ENCODE measurements at places on chromosomes 16 and 17. TPM values are rescaled to one million over a fixed set of nuclear protein-coding genes. Genes with fewer than 3 reads are reported as not detected.

DNA sequence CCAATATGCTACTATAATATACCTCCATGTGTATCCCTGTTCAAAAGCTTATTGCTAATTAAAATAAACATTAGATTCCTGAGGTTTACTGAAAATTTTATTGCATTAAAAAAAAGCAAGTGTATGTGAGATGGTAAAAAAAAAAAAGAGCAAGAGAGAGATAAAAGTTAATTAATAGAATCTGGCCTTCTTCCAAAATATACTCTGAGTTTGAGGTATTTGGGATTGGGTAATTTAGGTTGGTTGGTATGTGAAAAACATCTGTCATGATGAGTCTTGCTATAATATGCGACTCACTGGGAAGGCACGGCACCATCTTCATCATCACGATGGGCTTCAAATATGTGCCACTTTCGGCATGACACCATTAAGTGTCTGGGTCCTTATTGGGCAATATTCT is 711.1 kb upstream of the SOX9 start:
- no peaks in the 10 kb centered on the region for H3K36me3 ChIP-seq
- H3K27ac ChIP-seq = no peak overlapping the region
- no peak for DNase-seq

DNA sequence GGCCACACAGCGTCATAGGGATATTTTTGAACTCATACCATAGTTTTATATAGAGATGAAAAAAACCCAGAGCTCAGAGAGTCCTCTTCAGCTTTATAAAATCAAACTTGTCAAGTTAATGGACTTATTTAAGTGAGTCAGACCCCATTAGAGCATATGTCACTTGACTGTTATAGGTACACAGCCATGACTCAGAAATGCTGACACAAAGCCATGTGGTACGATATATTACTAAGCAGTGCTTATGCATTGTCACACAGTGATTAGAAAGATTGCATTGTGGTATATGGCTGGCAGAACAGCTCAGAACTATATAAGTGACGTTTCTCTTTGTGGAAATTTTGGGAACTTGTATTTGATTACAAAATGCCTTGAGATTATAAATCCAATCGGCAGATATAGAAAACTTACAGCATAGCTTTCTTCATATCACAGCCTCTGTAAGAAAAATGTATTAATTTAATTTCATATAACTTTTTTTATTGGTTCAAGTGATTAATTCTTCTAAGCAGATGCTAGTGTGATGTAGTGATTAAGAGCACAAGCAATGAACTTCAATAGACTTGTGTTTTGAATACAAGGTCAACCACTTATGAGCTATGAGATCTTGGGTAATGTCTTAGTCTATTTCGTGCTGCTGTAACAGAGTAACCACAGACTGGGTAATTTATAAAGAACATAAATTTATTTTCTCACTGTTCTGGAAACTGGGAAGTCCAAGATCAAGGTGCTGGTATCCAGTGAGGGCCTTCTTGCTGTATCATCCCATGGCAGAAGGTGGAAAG is 25.8 kb upstream of the GINS3 start:
- H3K27ac ChIP-seq = no peak overlapping the region
- H3K4me1 ChIP-seq = no peaks in the 10 kb centered on the region
- H3K27me3 ChIP-seq = no peaks in the 10 kb centered on the region
- H3K4me3 ChIP-seq = no peak overlapping the region
- no peak for DNase-seq

DNA sequence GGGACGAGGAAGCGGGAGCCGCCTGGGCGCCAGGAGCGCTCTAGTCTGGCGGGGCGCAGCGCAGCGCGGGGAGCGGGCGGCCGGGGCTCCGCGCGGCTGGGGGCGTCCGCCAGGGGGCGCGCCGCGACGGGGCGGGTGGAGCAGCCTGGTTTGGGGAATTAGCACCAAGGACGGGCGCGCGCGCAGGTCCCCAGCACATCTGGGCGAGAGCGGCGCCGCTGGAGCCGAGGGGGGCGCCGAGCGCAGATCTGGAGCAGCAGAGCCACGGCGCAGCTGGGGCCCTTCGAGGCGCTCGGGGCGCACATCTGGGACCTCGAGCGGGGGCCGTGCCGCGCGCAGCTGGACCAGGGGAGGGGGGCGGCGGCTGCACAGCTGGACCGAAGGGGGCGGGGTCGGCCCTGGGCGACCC is at the start of gene NXPH3:
NXPH3 (plus strand) TSS at position 193 of the 409 bp plus-strand sequence. CDS start 349 bp downstream, outside the sequence.
- no peak for DNase-seq
- no peaks in the 10 kb centered on the region for H3K36me3 ChIP-seq

GRCh38 chr16:23207485-23207884 is 24.9 kb downstream of the SCNN1G start:
- H3K4me1 ChIP-seq = no peaks in the 10 kb centered on the region
- no peaks in the 10 kb centered on the region for H3K27me3 ChIP-seq
- H3K27ac ChIP-seq = no peak overlapping the region
- no peak overlapping the region for H3K4me3 ChIP-seq
- no peak for DNase-seq

- peaks cover 11% of the 10 kb centered on the region for H3K4me1 ChIP-seq
- H3K27ac ChIP-seq = no peak overlapping the region
- peak; percentile 57 for DNase-seq
- no peak overlapping the region for H3K4me3 ChIP-seq
Measured at GRCh38 chr17:50550661-50551432, 3.9 kb downstream of the SPATA20 start.

DNA sequence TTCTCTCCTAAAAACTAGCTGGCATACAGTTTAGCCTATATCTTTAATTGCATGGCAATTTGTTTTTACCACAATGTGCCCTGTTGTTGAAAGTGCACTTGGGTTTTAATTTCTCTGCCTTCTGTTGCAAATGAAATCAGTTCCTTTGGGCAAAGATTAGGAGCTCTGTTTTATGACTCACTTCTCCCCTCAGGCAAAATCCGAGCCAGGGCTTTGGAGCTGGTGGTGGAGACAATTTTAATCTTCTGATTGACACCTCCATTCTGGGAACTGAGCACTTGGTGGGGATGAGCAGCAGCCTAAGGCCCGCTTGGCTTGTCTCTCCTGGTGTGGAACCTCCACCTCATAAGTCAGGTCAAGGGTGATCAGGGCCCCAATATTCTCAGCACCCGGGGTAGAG is 13.3 kb upstream of the MYH8 start:
- no peaks in the 10 kb centered on the region for H3K4me1 ChIP-seq
- no peak overlapping the region for H3K27ac ChIP-seq
- DNase-seq = no peak
- H3K36me3 ChIP-seq = no peaks in the 10 kb centered on the region
- no peaks in the 10 kb centered on the region for H3K27me3 ChIP-seq

The EPN3 gene
- total RNA-seq = 0.22 TPM

- no peaks in the 10 kb centered on the region for H3K27me3 ChIP-seq
- peak overlapping the region; percentile 49 for H3K4me3 ChIP-seq
- no peak overlapping the region for H3K27ac ChIP-seq
- peaks cover 42% of the 10 kb centered on the region for H3K4me1 ChIP-seq
- DNase-seq = no peak
Measured at GRCh38 chr17:78185981-78186691, 716 bp downstream of the TK1 start.

- no peak for DNase-seq
- H3K36me3 ChIP-seq = no peaks in the 10 kb centered on the region
- H3K27me3 ChIP-seq = no peaks in the 10 kb centered on the region
Measured at GRCh38 chr16:78209951-78210661, 110.7 kb downstream of the WWOX start.

The CTRB1 gene
- 24.3 TPM for total RNA-seq

DNA sequence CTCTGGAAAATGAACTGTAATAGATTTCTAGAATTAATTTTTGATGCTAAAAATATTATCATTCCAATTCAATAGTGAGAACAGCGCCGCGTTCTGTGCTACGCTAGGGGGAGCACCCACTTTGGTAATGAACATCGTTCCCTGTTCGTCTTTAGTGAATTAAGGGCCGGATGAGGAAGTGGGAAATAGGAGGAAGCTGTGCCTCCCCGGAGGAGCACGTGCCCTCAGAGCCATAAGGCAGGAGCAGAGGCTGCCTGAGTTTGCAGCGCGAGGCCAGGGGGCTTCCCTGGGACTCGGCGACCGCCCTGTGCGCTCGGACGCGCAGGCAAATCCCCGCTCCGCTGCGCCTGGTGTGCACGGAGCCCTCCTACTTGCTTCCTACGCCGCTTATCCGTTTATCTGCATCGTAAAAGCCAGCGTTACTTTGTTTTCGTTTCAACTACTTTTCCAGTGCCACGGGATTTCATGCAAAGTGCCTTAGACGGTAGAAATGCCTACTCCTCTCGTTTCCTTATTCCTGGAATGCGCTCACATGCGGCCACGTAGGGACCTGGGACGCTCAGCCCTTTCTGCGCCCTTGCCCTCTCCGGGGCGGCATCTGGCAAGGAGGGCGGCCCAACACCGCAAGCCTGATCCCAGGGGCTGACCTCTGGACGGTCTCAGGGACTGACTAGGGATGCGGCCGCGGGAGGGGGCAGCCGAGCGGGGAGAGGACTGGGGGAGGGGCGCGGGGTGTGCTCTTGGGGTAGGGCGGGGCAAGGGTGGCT is 76.4 kb downstream of the KCNJ12 start:
- DNase-seq = no peak
- H3K36me3 ChIP-seq = no peaks in the 10 kb centered on the region
- no peaks in the 10 kb centered on the region for H3K27me3 ChIP-seq
- H3K27ac ChIP-seq = no peak overlapping the region

DNA sequence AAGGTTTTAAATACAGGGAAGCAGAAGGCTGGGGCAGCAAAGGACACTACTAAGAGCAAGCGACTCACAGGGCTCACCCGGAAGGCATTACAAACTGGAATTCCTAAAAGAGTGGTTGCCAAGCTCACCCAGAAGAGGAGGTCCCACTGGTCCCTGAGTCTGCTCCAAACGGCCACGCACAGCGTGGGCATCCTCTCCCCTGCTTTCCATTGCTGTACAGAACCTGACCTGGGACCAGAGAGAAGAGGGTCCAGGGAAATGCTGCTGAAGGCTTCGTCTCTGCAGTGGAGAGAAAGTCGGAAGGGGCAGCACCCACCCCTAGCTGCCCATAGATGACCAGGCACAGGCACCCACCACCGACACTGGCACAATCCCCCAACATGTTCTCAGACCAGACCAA is 67.2 kb downstream of the ADCY9 start:
- no peaks in the 10 kb centered on the region for H3K27me3 ChIP-seq
- H3K4me3 ChIP-seq = no peak overlapping the region

- peaks cover 14% of the 10 kb centered on the region for H3K4me1 ChIP-seq
- no peaks in the 10 kb centered on the region for H3K36me3 ChIP-seq
- no peak overlapping the region for H3K4me3 ChIP-seq
- DNase-seq = no peak
- no peaks in the 10 kb centered on the region for H3K27me3 ChIP-seq
Measured at GRCh38 chr17:72624652-72625051, 467.8 kb downstream of the SLC39A11 start.

DNA sequence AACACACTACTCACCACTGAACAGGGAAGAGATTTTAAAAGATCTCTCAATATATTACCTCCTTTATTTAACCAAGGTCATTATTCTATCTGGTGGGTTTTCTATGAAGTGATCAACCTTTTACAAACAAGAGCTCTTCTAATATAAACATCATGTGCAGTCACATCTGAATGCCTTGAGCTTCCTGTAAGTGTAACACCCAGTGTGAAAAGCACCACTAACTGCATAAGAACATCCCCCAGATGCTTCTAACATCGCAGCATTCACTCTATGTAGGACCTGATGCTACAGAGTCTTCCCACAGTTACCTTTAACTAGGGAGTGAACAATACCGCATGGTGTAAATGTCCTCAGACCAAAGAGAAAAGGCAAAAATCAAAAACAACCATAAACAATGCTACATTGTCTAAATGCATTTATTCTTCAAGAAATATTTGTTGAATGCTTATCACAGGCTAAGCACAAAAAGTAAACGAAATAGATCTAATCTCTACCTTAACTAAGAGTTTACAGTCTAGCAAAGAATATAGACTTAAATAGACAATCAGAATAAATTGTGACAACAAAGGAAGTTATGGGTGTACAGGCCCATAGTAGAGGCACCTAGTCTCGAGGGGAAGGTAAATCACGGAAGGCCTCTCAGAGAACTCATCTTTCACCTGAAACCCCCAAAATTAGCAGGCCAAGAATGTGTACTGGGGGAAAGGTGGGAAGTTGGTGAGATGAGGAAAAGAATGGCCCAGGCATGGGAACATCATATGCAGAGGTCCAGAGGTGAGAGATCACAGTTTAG is 16.2 kb downstream of the SKAP1 start:
- no peak overlapping the region for H3K27ac ChIP-seq
- H3K4me3 ChIP-seq = no peak overlapping the region
- no peak for DNase-seq
- no peaks in the 10 kb centered on the region for H3K27me3 ChIP-seq

DNA sequence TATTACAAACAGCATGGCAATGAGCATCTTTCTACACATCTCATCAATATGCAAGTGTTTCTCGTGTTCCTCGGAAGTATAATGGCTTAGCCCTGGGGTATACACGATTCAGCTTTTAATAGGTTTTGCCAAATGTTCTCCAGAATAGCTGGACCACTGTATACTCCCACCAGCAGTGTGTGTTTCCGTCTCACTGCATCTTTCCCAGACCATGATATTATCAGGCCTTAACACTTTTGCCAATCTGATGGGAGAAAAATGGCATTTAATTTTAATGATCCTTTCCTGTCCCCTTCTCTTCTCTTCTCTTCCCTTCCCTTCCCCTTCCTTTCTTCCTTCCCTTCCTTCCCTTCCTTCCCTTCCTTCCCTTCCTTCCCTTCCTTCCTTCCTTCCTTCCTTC is 30.8 kb downstream of the PRKCB start:
- no peak for DNase-seq
- H3K4me1 ChIP-seq = no peaks in the 10 kb centered on the region
- H3K36me3 ChIP-seq = no peaks in the 10 kb centered on the region
- H3K27me3 ChIP-seq = no peaks in the 10 kb centered on the region
- H3K4me3 ChIP-seq = no peak overlapping the region
- H3K27ac ChIP-seq = no peak overlapping the region

DNA sequence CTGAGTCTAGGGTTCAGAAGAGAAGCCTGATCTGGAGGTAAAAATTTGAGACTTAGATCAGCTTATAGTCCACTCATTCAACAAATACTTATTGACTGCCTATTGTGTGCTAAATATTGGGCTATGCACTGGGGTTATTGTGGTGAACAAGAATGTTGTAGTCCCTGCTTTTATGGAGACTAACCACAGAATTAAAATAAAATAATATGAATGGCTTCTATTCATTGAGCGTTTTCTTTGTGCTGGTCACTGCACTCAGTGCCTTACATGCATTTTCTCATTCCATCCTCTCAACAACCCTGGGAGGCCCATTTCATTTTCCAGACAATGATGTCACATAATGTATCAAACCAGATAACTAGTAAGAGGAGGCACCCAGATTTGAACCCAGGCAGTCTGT is 4.8 kb downstream of the NEK8 start:
- H3K27ac ChIP-seq = no peak overlapping the region
- H3K4me1 ChIP-seq = peaks cover 16% of the 10 kb centered on the region
- H3K4me3 ChIP-seq = no peak overlapping the region
- H3K27me3 ChIP-seq = no peaks in the 10 kb centered on the region
- DNase-seq = no peak

The IGF2BP1 gene
- total RNA-seq = not detected
